ENCODE measurements at places on chromosomes 1 and 21. TPM values are rescaled to one million over a fixed set of nuclear protein-coding genes. Genes with fewer than 3 reads are reported as not detected.
A peak's percentile ranks its signal among the peaks of the same experiment; 100 is the strongest.

DNA sequence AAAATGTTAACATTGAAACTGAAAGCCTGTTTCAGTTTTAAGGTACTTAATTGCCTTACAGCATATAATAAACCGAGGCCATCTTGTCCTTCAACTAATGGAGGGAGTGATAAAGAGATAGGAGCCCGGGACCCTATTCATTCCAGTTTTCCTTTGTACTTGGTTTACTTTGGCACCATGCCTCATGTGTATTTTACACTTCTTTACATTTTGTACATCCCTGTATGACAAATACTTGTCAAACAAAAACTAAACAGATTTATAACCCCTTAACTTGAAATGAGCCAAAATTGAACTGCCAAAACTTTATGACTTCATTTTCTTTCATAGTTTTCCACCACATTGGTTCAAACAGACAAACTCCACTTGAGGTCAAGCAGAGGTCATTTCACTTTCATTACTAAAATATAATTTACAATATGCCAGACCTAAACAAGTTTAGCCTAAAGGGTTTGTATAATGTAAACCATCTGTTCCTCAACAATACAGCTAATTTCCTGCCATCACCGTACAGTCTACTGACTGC is 30.9 kb upstream of the UBE2U start:
- peaks cover 28% of the 10 kb centered on the region for H3K4me1 ChIP-seq
- no peak overlapping the region for H3K4me3 ChIP-seq
- H3K36me3 ChIP-seq = peaks cover 37% of the 10 kb centered on the region
- no peak for DNase-seq
- no peaks in the 10 kb centered on the region for H3K27me3 ChIP-seq

GRCh38 chr1:177255411-177255810 is 84.7 kb downstream of the BRINP2 start:
- DNase-seq = no peak
- H3K27me3 ChIP-seq = no peaks in the 10 kb centered on the region
- no peak overlapping the region for H3K27ac ChIP-seq
- H3K4me3 ChIP-seq = no peak overlapping the region
- H3K4me1 ChIP-seq = no peaks in the 10 kb centered on the region
- H3K36me3 ChIP-seq = no peaks in the 10 kb centered on the region

GRCh38 chr1:43711049-43711448 is 3.7 kb downstream of the ST3GAL3 start:
- no peak for DNase-seq
- H3K4me1 ChIP-seq = peaks cover 44% of the 10 kb centered on the region
- no peaks in the 10 kb centered on the region for H3K27me3 ChIP-seq
- H3K27ac ChIP-seq = peak overlapping the region; percentile 10
- H3K36me3 ChIP-seq = peaks cover 4% of the 10 kb centered on the region

DNA sequence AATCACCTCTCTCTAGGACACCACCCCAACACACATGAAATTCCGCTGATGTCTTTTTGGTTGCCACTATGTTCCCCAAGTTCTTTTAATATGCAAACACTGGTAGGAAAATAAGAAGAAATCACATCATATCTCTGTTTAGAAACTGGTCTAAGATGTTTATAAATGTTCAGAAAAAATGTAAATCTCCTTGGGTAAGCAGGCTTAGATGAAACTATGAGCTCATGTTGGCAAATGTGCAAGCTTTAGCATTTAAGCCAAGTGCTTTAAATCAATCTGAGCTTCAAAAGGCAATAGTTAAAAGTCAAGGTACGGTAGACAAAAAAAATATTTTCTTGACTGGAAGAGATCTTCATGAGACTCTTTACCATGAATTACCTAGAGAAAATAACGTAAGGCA is 25.2 kb upstream of the SLAMF9 start:
- no peaks in the 10 kb centered on the region for H3K4me1 ChIP-seq
- no peak for DNase-seq
- H3K27me3 ChIP-seq = peaks cover 54% of the 10 kb centered on the region
- no peak overlapping the region for H3K27ac ChIP-seq

GRCh38 chr1:32773018-32773763 is 44.0 kb downstream of the YARS1 start:
- H3K27me3 ChIP-seq = no peaks in the 10 kb centered on the region
- peak overlapping the region; percentile 59 for H3K27ac ChIP-seq
- peak; percentile 91 for DNase-seq
- H3K4me3 ChIP-seq = no peak overlapping the region

DNA sequence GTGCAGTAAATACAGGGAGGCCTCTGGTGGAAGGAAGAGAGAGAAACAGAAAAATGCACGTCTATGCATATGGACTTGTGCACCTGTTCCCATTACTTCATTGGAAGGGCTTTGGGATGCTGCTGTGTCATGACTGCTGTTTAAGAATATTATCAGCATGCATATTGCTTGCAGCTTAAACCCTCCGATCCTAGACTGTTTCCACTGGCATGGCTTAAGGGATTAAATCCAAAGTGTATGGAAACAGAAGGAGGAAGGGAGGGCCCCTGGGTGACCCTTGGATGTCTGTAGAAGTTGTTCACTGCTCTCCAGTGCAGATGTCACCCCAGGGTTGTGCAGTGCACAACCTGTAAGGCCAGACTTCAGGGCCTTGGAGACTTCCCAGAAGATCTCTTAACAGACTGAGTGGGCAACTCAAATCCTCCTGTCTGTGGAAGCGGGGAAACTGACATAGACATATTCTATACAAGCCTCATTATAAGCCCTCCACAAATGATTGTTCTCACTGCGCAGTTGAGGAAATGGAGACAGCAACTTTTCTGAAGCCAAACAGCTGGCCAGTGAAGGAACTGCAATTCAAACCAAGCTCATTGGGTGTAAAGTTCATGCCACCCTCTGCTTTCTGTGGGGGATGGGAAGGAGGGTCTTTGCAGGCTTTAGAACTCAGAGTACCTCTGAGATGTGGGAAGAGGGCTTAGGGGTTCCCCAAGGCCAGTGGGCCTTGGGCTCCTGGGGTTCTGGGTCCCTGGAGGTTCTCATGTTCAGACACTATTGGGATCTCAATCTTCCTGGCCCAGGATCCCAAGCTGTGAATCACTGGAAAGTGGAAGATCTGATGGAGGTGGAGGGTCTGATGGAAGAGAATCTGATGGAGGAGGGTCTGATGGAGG is 73.8 kb downstream of the UMODL1 start:
- no peak overlapping the region for H3K27ac ChIP-seq
- peaks cover 3% of the 10 kb centered on the region for H3K4me1 ChIP-seq
- no peak overlapping the region for H3K4me3 ChIP-seq
- no peaks in the 10 kb centered on the region for H3K36me3 ChIP-seq
- DNase-seq = no peak

DNA sequence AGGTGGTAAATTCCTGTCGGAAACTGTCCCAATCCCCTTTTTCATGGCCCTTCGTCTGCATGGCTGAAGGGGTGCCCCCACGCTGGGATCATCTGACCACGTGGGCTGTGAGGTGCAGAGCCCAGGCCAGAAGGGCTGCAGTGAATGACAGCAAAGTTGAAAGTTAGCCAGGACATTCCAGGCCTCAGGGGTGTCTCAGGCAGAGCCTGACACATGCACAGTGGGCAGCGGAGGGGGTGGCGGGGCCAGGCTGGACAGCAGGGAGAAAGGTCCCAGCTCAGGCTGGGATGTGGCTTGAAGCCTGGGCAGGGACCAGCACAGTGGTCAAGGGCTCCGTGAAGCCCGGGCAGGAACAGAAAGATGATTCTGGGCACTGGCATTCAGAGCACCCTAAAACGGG is 49.6 kb downstream of the GRIK3 start:
- no peak overlapping the region for H3K27ac ChIP-seq
- H3K36me3 ChIP-seq = no peaks in the 10 kb centered on the region
- no peak for DNase-seq

- no peak overlapping the region for H3K4me3 ChIP-seq
- no peak for DNase-seq
- no peaks in the 10 kb centered on the region for H3K4me1 ChIP-seq
- no peaks in the 10 kb centered on the region for H3K36me3 ChIP-seq
Observed at GRCh38 chr1:200708769-200709168, 29.9 kb upstream of the CAMSAP2 start.

The LCE1A gene
- total RNA-seq = not detected

GRCh38 chr1:7667625-7668218 is 103.4 kb upstream of the VAMP3 start:
- peaks cover 7% of the 10 kb centered on the region for H3K4me1 ChIP-seq
- peak; percentile 98 for DNase-seq
- H3K36me3 ChIP-seq = no peaks in the 10 kb centered on the region
- peaks cover 2% of the 10 kb centered on the region for H3K27me3 ChIP-seq

DNA sequence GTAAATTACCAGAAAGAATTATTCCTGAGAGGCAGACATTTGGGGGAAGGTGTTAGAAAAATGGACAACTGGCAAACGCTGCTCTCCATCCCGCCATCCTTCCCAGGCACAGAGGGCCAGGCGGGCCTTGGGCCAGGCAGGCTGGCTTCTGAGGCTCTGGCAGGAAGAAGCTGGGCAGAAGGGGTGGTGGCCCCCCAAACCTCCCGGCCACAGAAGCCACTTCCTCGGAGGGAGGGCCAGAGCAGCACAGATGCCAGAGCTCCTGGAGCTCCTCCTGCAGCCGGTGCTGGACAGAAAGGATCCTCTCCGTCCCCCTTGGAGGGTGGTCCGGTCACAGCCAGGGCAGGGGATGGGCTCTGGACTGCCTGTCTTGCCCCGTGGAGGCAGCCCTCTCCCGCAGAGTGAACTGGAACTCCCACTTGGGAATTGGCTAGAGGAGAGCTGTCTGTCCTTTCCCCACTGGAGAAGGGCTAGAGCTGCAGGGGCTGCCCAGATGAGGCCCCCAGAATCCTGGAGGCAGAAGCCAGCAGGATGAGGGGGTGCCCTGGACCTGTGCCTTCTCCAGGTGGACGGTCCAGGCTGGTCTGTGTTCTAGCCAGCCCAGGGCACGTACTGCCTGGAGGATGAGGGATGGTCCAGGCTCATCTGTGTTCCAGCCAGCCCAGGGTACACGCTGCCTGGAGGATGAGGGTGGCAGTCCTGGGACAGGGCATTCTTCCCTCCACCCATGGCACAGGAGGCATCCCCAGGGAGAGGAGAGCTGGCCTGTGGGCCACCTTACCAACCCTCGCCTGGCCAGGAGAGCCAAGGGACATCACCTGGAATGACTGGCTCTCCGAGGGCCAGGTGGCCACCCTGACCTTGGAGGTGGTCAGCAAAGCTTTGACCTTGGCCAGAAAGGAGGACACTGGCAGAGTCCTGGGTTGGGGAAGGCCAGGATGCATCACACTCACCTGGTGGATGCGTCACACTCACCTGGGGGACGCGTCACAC is 47.4 kb upstream of the ACTRT2 start:
- H3K4me3 ChIP-seq = no peak overlapping the region
- no peak overlapping the region for H3K27ac ChIP-seq
- DNase-seq = peak; percentile 79
- no peaks in the 10 kb centered on the region for H3K27me3 ChIP-seq
- no peaks in the 10 kb centered on the region for H3K36me3 ChIP-seq
- no peaks in the 10 kb centered on the region for H3K4me1 ChIP-seq

- H3K27me3 ChIP-seq = no peaks in the 10 kb centered on the region
- H3K4me1 ChIP-seq = peaks cover 4% of the 10 kb centered on the region
- H3K27ac ChIP-seq = no peak overlapping the region
- DNase-seq = no peak
- H3K4me3 ChIP-seq = no peak overlapping the region
- H3K36me3 ChIP-seq = no peaks in the 10 kb centered on the region
Observed at GRCh38 chr1:199308349-199308846, 669.6 kb downstream of the PTPRC start.

- peaks cover 18% of the 10 kb centered on the region for H3K4me1 ChIP-seq
- H3K27ac ChIP-seq = no peak overlapping the region
- DNase-seq = no peak
- no peak overlapping the region for H3K4me3 ChIP-seq
Observed at GRCh38 chr1:68112835-68113243, 62.4 kb upstream of the DIRAS3 start.

- no peak for DNase-seq
- H3K27ac ChIP-seq = no peak overlapping the region
- no peak overlapping the region for H3K4me3 ChIP-seq
- H3K4me1 ChIP-seq = peaks cover 14% of the 10 kb centered on the region
Observed at GRCh38 chr1:205729945-205730610, 19.9 kb downstream of the NUCKS1 start.

GRCh38 chr1:228190182-228190581 is 17.7 kb upstream of the OBSCN start:
- no peak overlapping the region for H3K27ac ChIP-seq
- no peaks in the 10 kb centered on the region for H3K4me1 ChIP-seq
- no peak overlapping the region for H3K4me3 ChIP-seq
- DNase-seq = no peak
- no peaks in the 10 kb centered on the region for H3K27me3 ChIP-seq
- peaks cover 8% of the 10 kb centered on the region for H3K36me3 ChIP-seq

- H3K27ac ChIP-seq = no peak overlapping the region
- H3K4me3 ChIP-seq = no peak overlapping the region
- no peaks in the 10 kb centered on the region for H3K4me1 ChIP-seq
Observed at GRCh38 chr1:36855699-36856494, 178.4 kb downstream of the GRIK3 start.

GRCh38 chr1:248740876-248741275 is 14.7 kb downstream of the LYPD8 start:
- H3K27me3 ChIP-seq = no peaks in the 10 kb centered on the region
- DNase-seq = no peak
- no peak overlapping the region for H3K4me3 ChIP-seq
- no peak overlapping the region for H3K27ac ChIP-seq
- no peaks in the 10 kb centered on the region for H3K4me1 ChIP-seq

Data from osteocyte (in vitro differentiated cells).